ENCODE measurements at places on chromosomes 7 and 10. TPM values are rescaled to one million over a fixed set of nuclear protein-coding genes. Genes with fewer than 3 reads are reported as not detected.

Gene WEE2
- total RNA-seq = not detected

GRCh38 chr7:101677797-101678479 is 48.8 kb upstream of the MYL10 start:
- no peak for DNase-seq
- H3K36me3 ChIP-seq = no peaks in the 10 kb centered on the region
- no peaks in the 10 kb centered on the region for H3K27me3 ChIP-seq
- H3K27ac ChIP-seq = no peak overlapping the region

GRCh38 chr10:103916876-103917275 is 1.1 kb downstream of the STN1 start:
- peak overlapping the region; percentile 87 for H3K4me3 ChIP-seq
- H3K4me1 ChIP-seq = peaks cover 26% of the 10 kb centered on the region
- DNase-seq = no peak
- no peaks in the 10 kb centered on the region for H3K27me3 ChIP-seq

DNA sequence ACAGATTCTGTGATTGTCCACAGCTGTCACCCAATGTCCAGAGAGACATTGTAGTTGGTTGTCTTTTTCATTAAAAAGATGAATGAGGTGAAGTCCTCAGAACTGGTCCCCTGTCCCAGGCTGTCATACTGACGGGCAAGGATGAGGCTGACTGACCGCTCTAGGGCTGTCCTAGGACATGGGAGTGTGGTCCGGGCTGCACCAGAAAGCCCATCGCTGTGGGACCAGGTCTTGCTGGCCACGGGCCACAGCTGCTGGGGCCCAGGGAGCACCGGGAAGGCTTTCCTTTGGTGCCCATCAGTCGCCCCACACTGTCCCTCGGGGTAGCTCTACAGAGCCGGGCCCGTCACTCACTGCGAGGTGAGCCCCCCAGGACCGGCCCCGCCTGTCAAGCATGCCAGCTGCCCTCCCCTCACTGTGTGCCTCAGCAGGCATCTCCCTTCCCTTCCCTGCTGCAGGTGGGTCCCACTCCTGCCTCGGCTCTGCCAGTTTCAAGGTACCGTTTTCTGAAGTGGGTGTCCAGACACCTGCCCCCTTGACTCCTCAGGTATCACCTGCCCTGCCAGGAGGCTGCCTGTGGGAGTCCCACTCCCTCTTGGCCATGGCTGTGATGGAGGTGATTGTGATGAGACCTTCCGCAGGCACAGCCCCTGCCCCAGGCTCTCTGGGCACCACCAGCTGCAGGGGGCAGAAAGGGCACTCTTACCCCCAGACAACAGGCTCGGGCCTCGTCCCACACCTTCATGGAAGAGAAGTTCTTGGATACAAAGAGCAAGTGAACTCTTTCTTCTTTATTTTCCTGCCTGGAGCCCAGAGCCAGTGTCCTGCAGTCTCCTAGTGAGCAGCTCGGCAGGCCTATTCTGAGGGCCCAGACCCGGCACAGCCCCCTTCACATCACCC is 21.7 kb downstream of the LRRC27 start:
- no peak overlapping the region for H3K4me3 ChIP-seq
- no peak for DNase-seq
- no peak overlapping the region for H3K27ac ChIP-seq

Data from PC-9 (cell line).